ENCODE measurements at places on chromosomes 12 and 14. TPM values are rescaled to one million over a fixed set of nuclear protein-coding genes. Genes with fewer than 3 reads are reported as not detected.

Gene MEG3
- total RNA-seq, result 1,950 TPM

Gene NGB
- not detected for total RNA-seq

Gene ACSM4
- total RNA-seq, result not detected

Gene PIP4K2C
- total RNA-seq, result 27.1 TPM

Gene JPH4
- 7.4 TPM for total RNA-seq

Gene RNF41
- total RNA-seq, result 34.1 TPM

Gene LRRIQ1
- not detected for total RNA-seq

Gene TDRD9
- 0.83 TPM for total RNA-seq

Gene ZC3H14
- 60.3 TPM for total RNA-seq

Gene CCDC177
- total RNA-seq, result not detected

Gene MYBPC1
- total RNA-seq, result 0.92 TPM

Gene POLE2
- total RNA-seq, result 1.7 TPM

Gene SLC5A8
- total RNA-seq, result not detected

Gene INSM2
- total RNA-seq, result not detected

Gene B4GALNT3
- total RNA-seq, result 1.8 TPM

Gene FOXM1
- 2.5 TPM for total RNA-seq

Gene EPYC
- total RNA-seq, result not detected

Gene NPAS3
- 12.0 TPM for total RNA-seq

Gene TAS2R50
- 1.1 TPM for total RNA-seq

Gene AICDA
- total RNA-seq, result not detected

Gene EXOC3L4
- total RNA-seq, result 0.54 TPM

Gene IRF9
- total RNA-seq, result 85.9 TPM

Gene KLRB1
- total RNA-seq, result not detected

Gene CLEC4D
- not detected for total RNA-seq

Gene PPP1R36
- total RNA-seq, result not detected

Gene SLC6A13
- 0.69 TPM for total RNA-seq

Gene SLC41A2
- 25.6 TPM for total RNA-seq

Gene RTN1
- 0.51 TPM for total RNA-seq

Gene AHNAK2
- total RNA-seq, result 15.6 TPM

Gene COQ5
- total RNA-seq, result 24.3 TPM

Gene CLEC1A
- total RNA-seq, result 4.1 TPM

Gene TMTC1
- 24.6 TPM for total RNA-seq

Gene SAMD15
- total RNA-seq, result 1.4 TPM

Gene SNAPC1
- 5.5 TPM for total RNA-seq

Gene CDKL1
- total RNA-seq, result 17.6 TPM
